Kidney capillary endothelial cell (primary cell): ENCODE measurements at places on chromosomes 4 and X.

DNA sequence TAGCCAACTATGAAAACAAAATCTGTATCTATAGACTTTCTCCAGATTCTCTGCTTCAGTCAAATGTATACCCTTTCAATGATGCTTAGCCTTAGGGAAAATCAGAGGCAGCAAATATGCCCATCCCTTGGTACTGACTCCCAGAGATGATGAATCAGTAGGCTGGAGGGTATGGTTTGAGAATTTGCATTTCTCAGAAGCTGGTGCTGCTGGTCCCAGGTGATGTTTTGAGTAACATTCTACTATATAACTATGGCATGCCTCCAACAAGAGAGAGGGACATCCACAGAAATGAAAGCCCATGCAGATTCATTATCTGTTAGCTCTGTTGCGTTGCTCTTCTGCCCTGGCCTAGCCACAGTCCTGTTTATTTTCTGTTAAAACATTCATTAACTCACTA is 13.6 kb downstream of the TNIP3 start:
- DNase-seq: no peak

DNA sequence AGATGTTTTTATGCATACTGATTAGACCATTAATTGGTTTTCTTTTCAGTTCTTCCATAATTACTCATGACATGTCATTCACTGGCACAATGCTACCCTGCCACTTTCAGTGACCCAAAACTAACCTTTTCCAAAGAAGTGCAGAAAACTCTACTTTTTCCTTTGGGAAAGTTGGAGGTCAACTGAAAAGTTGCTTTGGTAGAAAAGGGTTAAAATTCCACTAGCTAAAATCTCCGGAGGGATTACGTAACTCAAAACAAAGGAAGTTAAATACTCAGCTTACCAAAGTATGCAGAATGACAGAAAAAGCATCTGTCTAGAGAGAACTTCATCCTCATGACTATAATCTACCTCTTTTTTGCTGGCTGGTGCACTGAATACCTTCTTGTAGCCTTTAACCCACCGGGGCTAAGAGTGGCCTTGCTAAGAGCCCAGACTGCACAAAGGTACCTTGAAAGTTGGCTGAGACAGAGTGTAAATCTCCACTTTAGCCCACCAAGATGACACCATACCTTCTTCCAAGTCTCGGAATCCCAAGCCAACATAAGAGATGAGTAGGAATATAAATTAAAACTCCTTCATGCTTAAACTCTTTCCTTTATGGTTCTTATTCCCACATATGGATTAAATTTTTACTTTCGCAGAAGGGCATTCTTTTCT is 1099.5 kb upstream of the INTU start:
- no peak for DNase-seq

DNA sequence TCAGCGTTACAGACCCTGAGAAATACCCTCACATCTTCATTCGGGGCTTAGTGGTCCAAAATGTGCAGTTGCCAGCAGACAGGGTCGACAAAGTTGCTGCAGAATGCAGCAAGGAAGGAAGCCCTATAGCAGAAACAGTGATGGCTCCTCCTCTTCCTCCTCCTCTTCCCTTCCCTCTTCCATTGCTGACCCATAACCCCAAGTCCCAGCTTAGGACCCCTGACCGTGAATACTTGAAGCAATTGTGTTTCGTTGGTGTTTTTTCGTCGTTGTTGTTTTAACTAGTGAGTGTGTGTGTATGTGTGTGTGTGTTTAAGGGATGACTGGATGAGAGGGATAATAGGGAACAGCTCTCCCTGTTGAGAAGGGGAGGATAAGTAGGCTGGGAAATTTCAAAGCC is 69.5 kb downstream of the SLAIN2 start:
- no peak for DNase-seq

- DNase-seq: no peak
Measured at GRCh38 chrX:136273986-136274385, 22.8 kb upstream of the MAP7D3 start.

GRCh38 chrX:136708348-136708747 is 60.4 kb downstream of the CD40LG start:
- DNase-seq: no peak

DNA sequence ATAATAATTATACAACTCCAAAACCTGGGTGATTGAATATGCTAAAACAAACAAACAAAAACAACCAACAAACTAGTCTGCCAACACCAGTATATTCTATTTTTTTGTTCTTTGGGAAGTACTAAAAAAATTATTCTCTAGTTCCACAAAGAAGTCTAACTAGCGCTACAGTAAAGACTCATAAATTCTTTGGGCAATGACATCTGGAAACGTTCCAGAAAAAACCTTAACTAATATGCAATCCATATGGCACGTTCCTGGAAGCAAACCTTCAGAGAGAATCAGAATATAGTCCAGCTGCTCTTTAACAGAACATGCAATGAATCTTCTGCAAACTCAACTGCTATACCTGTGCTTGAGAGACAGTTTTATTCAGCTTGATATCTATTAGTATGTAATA is 500.1 kb downstream of the TRAM1L1 start:
- DNase-seq: no peak

- no peak for DNase-seq
Measured at GRCh38 chr4:11286533-11286932, 142.2 kb downstream of the HS3ST1 start.

DNA sequence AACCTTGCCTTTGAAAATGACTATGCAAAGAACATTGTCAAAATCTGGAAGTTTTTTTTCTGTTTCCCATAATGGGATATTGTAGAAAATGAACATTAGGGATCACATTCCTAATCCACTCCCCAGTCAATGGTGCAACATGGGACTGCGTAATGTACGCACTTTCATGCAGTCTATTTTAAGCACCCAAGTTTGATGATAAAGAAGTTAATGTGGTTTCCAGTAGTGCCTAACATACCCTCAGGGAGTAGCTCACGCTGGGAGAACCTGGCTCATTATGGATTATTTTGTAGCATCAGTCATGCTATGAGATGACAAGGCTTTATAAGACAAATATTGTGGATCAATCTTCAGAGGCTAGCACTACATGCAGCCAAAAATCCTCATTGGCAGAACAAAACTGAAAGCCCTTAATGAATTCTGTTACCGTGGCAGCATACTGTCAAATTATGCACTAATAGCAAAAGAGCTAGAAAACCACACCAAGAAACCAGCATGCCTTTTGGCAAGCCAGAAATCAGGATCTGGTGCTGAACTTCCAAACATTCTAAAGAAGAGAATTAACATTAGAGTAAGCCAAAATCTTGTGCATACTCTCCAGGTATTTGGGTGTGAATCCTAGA is 1392.8 kb upstream of the TENM3 start:
- DNase-seq: no peak

- no peak for DNase-seq
Measured at GRCh38 chr4:115629270-115629669, 515.9 kb upstream of the NDST4 start.
